ENCODE measurements at places on chromosomes 3 and 15.

- no peak for DNase-seq
These were observed 65.3 kb upstream of the IGF1R start for GRCh38 chr15:98582900-98583554.

- no peak for DNase-seq
These were observed 456.5 kb upstream of the GOLIM4 start for GRCh38 chr3:168552251-168552650.

DNA sequence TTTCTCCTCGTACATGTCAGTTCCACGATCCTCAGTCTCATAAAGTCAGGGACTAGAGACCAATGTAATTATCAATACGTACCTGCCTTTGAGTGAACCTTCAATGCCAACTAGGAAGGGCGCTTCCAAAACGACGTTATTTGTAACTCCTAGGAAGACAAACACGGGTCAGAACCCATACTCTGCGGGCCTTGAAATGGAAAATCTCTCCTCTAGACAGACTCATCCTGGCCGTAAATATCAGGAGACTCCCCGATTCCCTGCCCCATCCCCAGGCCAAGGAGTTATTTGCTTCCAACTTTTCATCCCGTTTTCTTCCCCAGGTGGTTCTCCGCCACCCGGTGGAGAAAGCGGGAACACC, 578 bp downstream of the OIP5 start:
- no peak for DNase-seq

GRCh38 chr3:28198161-28198560, 43.3 kb upstream of the CMC1 start:
- DNase-seq = no peak

DNA sequence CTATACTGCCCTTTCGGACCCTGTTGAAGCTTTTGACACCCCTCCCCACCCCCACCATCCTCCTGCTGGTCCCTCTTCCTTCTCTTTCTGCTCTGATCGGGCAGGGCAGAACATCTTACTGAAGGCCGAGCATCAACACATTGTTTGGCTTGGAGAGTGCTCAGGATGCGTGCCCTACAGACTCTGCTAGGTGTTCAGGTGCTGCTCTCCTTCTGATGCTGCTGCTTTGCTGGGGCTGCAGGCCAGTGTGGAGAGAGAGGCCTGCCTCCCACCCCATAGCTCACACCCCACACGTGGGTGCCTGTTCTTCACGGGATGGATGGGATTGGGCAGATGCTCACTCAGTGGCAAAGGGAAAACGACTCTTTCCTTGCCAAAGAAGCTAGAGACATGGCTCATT, 89.8 kb upstream of the ONECUT1 start:
- no peak for DNase-seq

- DNase-seq = no peak
These were observed 96.7 kb upstream of the KCNMB2 start for GRCh38 chr3:178439504-178439903.

GRCh38 chr15:72163719-72164118, 33.9 kb downstream of the GRAMD2A start:
- no peak for DNase-seq

DNA sequence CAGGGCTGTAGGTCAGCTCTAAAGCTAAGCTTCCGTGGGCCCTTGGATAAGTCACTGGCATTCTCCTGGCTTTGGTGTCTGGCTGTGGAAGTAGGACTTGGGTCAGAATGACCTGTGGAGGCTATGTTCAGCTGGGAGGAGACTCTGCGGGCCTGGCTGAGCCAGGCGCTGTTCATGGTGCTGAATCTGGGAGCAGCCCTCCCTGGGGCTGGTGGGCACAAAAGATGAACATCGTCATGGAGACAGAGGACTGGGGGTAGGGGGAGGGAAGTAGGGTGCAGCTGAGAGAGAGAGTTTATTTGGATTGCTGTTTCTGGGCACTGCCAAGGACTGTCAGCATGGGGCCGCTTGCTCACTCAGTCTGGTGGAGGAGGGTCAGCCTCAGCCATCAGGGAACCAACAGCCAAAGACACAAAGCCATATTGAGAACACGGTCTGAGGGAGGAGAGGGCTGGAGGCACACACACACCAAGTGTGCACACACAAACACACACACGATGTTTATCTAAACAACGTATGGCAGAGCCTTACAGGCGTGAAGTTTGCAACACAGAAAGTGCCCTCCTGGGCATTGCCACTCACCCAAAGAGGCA, 120.7 kb upstream of the LINGO1 start:
- DNase-seq = no peak

GRCh38 chr3:8254489-8254888, 247.1 kb upstream of the LMCD1 start:
- no peak for DNase-seq

- DNase-seq = no peak
These were observed 53.3 kb upstream of the AMOTL2 start for GRCh38 chr3:134427400-134428111.

Measured in stimulated activated CD8-positive, alpha-beta memory T cell treated with anti-CD3 and anti-CD28 coated beads, Interleukin-4, amount 100 ng/mL, for 1 hour (primary cell).